Stimulated activated CD8-positive, alpha-beta memory T cell treated with anti-CD3 and anti-CD28 coated beads, Interleukin-4, amount 100 ng/mL, for 4 hours (primary cell): ENCODE measurements at places on chromosomes 6 and 20.

- no peak for DNase-seq
These were observed 29.3 kb upstream of the EZR start for GRCh38 chr6:158848490-158848895.

GRCh38 chr6:44068607-44069296 lies 58.5 kb downstream of the MRPL14 start:
- DNase-seq = no peak

DNA sequence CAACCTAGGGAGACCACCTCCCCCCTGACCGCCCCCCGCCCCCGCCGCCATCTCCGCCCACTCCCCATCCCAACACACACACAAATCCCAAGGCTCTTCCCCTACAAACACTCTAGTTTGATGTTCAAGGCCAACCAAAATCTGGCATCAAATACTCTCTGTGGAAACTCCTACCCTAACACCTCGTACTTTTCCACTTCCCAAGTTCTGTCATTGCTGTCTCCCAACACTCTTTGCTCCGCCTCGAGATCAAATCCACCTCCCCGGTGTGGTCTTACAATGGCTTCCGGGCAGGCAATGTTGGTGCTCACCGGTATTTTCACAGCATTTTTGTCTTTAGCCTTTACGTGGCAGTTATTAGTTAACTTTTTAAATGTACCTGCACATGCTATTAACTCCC lies 4.8 kb upstream of the QKI start:
- no peak for DNase-seq

GRCh38 chr6:20746024-20746423 lies 211.8 kb downstream of the CDKAL1 start:
- DNase-seq = no peak

DNA sequence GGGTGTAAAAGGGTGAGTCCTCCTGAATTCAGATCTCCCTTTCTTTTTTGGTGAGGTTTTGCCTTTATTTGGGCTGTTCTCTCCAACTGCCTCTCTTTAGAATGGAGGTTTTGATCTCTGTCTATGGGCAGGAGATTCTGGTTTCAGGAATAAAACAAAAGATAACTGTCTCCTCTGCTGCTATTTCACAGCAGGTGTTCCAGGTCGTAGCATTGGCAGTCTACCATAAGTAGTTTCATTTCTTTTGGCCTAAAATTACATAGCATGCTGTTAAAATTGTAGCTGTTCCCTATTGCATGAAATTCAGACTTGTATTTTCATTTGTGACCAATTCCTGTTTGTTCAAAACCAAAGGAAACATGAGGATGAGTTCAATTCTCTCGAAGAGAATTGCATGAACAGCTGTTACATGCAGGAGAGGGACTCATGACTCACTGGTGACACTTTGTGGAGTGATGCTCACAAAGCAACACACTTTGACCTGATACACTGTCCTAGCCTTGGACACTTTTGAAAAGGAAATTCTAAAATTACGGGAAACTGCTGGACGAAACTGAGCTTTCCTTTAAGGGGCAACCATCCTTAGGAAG lies 76.8 kb upstream of the SIRPG start:
- DNase-seq = no peak
